ENCODE measurements at places on chromosomes 2 and 18.
A peak's percentile ranks its signal among the peaks of the same experiment; 100 is the strongest.

- DNase-seq = no peak
These were observed 643.1 kb upstream of the LRRTM1 start for GRCh38 chr2:80947601-80948130.

DNA sequence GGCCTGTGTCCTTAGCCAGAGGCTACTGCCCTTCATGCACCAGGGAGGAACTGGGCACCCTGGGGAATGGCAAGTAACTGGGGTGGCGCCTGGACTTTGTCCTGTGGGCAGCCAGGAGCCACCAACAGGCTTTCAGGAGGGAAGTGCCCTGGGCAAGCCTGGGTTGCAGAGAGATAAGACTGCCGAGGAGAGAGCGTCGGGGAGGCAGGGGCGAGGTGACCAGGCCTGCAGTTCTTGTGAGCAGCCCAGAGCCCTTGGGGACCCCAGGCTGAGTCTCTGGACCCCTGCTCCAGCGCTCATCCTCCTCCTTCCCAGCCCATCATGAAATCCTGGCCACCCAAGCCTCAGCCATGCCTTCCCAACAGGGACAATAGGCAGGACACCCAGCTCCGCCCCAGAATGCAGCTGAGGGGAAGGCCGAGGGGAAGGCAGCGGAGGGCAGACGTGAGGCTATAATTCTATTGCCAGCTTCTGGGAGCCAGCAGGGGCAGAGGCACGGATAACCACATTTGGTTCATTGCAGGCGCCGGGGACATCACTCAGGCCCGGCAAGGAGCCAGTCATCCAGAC is 25.1 kb downstream of the ADRA2B start:
- no peak for DNase-seq

- peak; percentile 82 for DNase-seq
These were observed 10.0 kb upstream of the ADAM17 start for GRCh38 chr2:9565436-9566153.

GRCh38 chr18:48742706-48743475 is 204.1 kb downstream of the CTIF start:
- peak; percentile 69 for DNase-seq

DNA sequence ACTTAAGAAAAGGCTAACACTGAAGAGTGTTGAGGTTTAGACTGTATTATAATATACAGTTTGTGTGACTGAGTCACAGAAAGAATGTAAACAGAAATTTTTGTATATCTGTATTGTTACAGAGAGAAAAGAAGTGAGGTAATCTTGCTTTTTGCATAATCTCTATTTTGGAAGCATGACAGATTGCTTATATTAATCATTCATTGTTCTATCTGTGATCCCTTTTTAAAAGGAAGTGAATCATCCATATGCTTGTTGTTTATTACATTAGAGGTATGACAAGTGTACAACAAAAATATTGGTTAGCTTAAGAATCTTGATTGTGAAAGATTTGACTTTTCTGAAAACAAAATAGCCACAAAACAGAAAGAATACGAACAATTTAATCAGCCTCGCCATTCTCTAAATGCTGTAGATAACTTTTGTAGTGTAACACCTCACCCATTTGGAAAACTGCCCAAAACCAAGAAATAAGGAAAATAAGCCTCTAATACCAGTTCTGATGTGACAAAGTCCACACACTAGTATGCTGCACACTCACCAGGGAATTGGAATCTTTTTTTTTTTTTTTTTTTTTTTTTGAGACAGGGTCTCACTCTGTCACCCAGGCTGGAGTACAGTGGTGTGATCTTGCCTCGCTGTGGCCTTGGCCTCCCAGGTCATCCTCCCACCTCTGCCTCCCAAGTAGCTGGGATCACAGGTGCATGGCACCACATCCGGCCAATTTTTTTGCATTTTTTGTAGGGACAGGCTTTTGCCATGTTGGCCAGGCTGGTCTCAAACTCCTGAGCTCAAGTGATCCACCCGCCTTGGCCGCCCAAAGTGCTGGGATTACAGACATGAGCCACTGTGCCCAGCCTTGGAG is 91.5 kb upstream of the LPIN2 start:
- DNase-seq = peak; percentile 65

DNA sequence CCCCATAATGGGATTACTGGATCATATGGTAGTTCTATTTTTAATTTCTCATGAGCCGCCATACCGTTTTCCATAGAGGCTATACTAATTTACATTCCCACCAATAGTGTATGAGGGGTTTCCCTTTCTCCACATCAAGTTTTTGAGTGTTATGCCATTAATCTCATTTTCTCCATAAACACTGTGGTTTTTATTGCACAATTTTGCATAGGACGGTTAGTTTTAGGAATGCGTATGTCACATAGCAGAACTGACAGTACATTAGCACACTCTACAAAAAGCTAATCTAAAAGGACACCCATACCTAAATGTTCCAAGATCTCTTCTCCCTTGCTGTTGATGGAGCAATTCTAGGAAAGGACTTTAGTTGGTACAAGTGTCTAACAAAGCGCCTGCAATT is 32.5 kb downstream of the DARS1 start:
- no peak for DNase-seq

DNA sequence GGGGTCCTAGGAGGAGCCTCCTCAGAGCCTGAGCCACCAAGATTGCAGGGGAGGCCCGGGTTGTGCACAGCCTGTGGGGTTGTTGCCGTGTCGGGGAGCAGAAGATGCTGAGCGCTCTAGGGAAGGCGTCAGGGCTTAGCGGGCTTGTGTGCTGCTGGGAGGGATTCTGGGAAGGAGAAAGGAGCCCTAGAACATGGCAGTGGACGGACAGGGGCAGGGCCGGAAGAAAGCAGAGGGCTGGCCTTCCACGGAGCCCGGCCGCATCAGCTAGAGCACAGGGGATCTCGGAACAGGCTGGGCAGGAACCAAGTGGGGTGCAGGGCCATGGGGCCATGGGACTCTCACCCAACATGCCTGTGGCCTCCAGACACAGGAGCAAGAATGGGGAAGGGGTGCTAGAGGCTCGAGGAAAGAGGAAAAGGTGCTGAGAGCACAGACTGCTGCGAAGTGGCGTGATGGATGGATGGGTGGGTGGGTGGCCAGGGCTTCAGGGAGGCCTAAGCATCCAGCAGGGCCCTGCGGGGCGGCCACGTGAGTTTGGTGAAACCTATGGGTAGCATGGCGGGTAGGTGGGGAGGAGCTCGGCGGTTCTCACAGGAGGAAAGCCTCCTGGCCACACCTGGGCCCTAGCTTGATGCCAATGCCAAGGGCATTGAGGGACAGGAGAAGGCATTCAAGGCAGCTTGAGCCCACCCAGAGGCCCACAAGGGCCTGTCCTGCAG is 35.8 kb downstream of the MTERF4 start:
- DNase-seq = no peak

- no peak for DNase-seq
These were observed 417.9 kb upstream of the GCFC2 start for GRCh38 chr2:76128622-76129021.

DNA sequence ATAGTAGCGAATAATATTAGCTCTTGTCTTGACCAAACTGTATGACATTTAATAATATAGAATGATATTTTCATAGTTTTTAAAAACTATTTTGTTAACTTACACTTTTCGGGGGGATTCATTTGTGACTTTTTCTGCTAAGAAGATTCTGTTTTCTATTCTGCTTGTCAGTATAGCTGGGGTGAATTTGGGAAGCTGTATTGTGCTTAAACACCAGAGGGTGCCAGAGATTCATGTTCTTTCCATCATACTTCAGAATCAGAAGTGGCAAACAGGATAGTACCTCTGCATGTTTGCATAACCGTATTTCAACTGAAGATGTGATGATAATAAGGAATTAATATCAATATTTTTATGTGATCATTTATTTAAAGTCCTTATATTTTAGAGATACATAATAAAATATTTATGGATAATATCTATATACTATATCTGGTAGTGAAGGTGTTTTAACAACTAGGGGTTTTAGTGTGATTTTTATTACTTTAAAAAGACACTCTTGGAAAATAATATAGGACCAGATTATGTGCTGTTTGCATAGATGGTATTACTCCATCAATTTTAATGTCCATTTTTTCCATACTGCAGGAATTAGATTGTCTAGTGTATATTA is 81.0 kb downstream of the TAF4B start:
- DNase-seq = peak; percentile 12

- no peak for DNase-seq
These were observed 25.8 kb downstream of the NEDD4L start for GRCh38 chr18:58069721-58070292.

DNA sequence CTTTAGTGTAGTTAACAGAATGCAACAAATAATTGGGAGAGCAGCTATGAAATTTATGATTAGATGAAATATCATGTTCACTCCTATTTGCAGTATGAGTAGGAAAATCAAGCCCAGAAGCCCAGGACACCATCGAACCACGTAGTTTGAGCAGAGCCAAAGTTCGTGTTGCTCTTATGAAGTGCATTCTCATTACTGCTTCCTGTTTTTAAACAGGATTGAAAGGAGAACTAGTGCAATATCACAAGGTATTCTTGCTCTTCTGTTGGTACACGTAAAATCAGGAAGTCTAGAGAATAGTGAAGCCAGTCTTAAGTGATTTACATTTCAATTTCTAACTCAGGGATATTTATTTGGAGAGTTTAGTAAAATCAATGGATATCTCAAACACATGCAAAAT is 21.1 kb downstream of the ARHGAP15 start:
- no peak for DNase-seq

GRCh38 chr18:2425426-2426317 is 145.6 kb downstream of the METTL4 start:
- DNase-seq = no peak

DNA sequence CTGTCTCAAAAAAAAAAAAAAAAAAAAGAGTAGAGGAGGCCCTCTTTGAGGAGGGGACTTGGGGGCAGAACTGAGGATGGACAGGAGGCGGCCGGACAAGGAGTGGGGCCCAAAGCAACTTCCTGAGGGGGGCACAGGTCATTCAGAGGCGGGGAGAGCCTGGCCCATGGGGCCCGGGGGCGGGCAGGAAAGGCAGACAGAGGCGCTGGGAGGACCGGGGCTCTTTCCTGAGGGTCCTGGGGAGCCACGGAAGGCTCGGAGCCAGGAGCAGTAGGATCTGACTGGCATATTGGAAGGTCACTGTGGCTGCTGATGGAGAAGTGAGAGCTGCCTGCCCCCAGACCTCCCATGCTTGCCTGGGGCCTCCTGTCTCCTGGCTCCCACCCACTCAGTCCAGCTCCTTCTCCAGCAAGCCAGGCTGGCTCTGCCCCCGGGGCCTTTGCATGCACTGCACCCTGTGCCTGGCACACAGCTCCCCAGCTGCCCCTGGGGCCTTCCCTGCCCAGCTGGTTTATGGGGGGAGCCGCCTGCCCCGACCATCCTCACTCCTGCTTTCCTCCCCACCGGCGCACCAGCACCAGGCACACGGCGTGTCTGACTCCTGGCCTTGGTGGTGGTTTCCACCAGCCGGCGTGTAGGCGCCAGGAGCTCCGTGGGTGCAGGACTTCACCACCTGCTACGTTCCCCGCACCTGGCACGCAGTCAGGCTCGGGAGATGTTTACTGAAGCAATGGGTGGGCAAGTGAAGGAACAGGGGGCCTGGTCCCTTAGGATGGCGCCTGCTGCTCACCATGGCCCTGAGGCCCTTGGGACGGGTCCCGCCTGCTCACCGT is 5.6 kb downstream of the ESPNL start:
- DNase-seq = no peak

- no peak for DNase-seq
These were observed 921.9 kb upstream of the CELF4 start for GRCh38 chr18:38487521-38487920.

- no peak for DNase-seq
These were observed 206.8 kb downstream of the TXNL1 start for GRCh38 chr18:56431551-56431950.

DNA sequence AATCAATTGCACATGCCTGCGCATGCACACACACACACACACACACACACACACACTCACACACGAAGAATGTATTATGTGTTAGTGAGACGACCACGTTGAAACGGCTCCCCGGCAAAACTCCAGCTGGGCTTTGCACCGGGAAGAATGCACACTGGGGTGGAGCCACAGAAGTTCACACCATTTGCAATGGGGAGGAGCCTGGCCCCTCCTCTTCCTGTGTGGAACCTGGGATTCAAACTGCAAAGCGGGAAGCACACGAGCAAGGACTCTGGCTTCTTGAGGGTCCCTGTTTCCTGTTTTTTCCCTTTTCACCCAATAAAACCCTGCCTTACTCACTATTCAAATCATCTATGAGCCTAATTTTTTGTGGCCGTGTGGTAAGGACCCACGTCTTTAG is 304.0 kb upstream of the TMEFF2 start:
- no peak for DNase-seq

- DNase-seq = no peak
These were observed 94.2 kb upstream of the SLC39A10 start for GRCh38 chr2:195562570-195563566.

DNA sequence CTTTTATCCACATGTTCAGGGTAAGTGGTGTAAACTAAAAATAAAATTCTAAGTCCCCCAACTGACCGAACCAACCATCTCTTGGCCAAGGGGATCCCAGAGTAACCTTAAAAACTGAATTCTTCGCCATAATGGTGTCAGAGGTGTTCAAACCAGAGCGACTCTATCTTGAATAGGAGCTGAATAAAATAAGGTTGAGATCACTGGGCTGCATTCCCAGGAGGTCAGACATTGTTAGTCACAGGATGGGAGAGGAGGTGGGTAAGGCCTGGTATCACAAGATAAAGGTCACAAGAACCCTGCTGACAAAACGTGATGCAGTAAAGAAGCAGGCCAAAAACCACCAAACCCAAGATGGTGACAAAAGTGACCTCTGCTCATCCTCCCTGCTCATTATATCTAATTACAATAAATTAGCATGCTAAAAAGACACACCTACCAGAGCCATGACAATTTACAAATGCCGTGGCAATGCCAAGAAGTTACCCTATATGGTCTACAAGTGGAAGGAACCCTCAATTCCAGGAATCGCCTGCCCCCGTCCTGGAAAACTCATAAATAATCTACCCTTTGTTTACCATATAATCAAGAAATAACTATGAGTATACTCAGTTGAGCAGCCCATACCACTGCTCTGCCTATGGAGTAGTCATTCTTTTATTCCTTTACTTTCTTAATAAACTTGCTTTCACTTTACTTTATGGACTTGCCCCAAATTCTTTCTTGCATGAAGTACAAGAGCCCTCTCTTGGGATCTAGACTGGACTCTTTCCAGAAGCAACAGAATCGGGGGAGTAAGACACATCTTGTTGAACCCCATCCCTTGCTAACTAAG is 302.4 kb downstream of the STK39 start:
- DNase-seq = no peak

- peak; percentile 54 for DNase-seq
These were observed 281.6 kb upstream of the STON1 start for GRCh38 chr2:48248251-48248933.

DNA sequence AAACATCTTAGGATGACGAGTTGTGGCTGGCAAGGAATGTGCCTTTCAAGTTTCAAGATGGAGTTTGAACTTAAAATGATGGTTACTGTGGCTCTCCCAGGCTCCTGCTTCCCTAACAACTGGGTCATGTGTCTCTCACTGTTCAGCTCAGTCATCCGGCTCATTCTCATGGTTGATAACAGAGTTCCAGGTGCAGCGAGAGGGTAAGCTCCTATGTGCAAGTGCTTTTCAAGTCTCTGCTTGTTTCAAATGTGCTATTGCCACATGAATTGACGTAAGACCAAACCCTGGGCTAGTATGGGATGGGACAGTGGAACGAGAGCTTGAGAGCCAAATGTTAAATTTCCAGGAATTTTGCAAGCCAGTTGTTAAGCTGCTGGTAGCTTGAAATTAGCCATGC is 19.5 kb upstream of the PUM2 start:
- DNase-seq = no peak

GRCh38 chr18:78670778-78671391 is 308.7 kb upstream of the SALL3 start:
- DNase-seq = no peak

- DNase-seq = no peak
These were observed 243.5 kb downstream of the CDH7 start for GRCh38 chr18:65994302-65994701.

Data from AG09319 (cell line).